Right renal cortex interstitium (tissue), 3 donors: ENCODE measurements at places on chromosomes 13 and 19. TPM values are rescaled to one million over a fixed set of nuclear protein-coding genes. Genes with fewer than 3 reads are reported as not detected.

ENOX1 gene
- 11.1 TPM for polyA plus RNA-seq

AMER2 gene
- 0.19 TPM for polyA plus RNA-seq

F10 gene
- 17.7 TPM for polyA plus RNA-seq

TNFSF9 gene
- polyA plus RNA-seq, result not detected

BRSK1 gene
- 11.5 TPM for polyA plus RNA-seq

LHFPL6 gene
- polyA plus RNA-seq, result 39.0 TPM

CD33 gene
- polyA plus RNA-seq, result 1.6 TPM

OR10H5 gene
- 0.01 TPM for polyA plus RNA-seq

KCNJ14 gene
- 0.61 TPM for polyA plus RNA-seq

HTR2A gene
- 0.94 TPM for polyA plus RNA-seq

LGALS7 gene
- not detected for polyA plus RNA-seq

CYP4F3 gene
- 0.18 TPM for polyA plus RNA-seq

TMPRSS9 gene
- 0.27 TPM for polyA plus RNA-seq

CASP14 gene
- polyA plus RNA-seq, result not detected

ATP8A2 gene
- polyA plus RNA-seq, result 7.2 TPM

EBI3 gene
- 0.49 TPM for polyA plus RNA-seq

ADGRE3 gene
- polyA plus RNA-seq, result 0.11 TPM

ZNF585A gene
- 17.2 TPM for polyA plus RNA-seq

SYT3 gene
- polyA plus RNA-seq, result 0.65 TPM

SHKBP1 gene
- 40.5 TPM for polyA plus RNA-seq

RXFP2 gene
- 0.57 TPM for polyA plus RNA-seq

ZGLP1 gene
- polyA plus RNA-seq, result 3.9 TPM

SCGB2B2 gene
- polyA plus RNA-seq, result 0.68 TPM

TMEM145 gene
- 0.97 TPM for polyA plus RNA-seq

NFIC gene
- 16.2 TPM for polyA plus RNA-seq
